HCT116 (cell line): ENCODE measurements at places on chromosomes 1 and 21. TPM values are rescaled to one million over a fixed set of nuclear protein-coding genes. Genes with fewer than 3 reads are reported as not detected.

The FCMR gene
- 0.61 TPM for total RNA-seq

The GSTM1 gene
- total RNA-seq: not detected

- no peak overlapping the region for H3K4me3 ChIP-seq
- no peak overlapping the region for H3K27ac ChIP-seq
- no peak for DNase-seq
- H3K36me3 ChIP-seq: no peaks in the 10 kb centered on the region
- no peaks in the 10 kb centered on the region for H3K27me3 ChIP-seq
These were observed 23.0 kb downstream of the LRRC8B start for GRCh38 chr1:89547563-89548116.

DNA sequence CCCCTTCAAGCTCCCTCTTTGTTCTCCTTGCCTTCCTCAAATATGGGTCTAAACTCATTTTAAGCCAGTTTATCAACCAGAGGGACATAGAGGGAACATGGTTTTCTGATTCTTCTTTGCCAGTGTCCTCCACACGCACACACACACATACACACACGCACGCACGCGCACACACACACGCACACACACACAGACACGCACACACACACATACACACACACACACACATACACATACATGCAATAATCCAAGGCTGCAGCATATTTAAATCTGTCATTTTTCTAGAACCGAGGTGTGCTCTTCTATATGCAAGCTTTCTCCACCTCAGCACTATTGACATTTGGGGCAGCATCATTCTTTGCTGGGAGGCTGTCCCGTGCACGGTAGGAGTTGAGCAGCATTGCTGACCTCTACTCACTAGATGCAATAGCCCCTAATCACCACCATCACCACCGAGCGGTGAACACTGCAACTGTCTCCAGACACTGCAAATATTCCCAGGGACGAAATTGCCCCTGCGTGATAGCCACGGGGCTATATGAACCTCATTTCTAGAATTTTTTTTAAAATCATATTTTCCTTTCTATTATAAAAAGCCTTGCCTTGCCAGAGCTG lies 8.0 kb downstream of the TNFRSF9 start:
- no peak overlapping the region for H3K4me3 ChIP-seq
- peaks cover 5% of the 10 kb centered on the region; the same call in 1 of the 2 replicates for H3K27me3 ChIP-seq
- no peaks in the 10 kb centered on the region for H3K4me1 ChIP-seq
- H3K36me3 ChIP-seq: no peaks in the 10 kb centered on the region
- no peak for DNase-seq
- H3K27ac ChIP-seq: no peak overlapping the region

- no peaks in the 10 kb centered on the region for H3K36me3 ChIP-seq
- peaks cover 41% of the 10 kb centered on the region for H3K27me3 ChIP-seq
- no peak overlapping the region for H3K27ac ChIP-seq
- DNase-seq: no peak
- H3K4me3 ChIP-seq: no peak overlapping the region
These were observed 141.3 kb downstream of the TNR start for GRCh38 chr1:175602026-175602585.

- H3K27me3 ChIP-seq: no peaks in the 10 kb centered on the region
- no peaks in the 10 kb centered on the region for H3K4me1 ChIP-seq
- no peak overlapping the region for H3K27ac ChIP-seq
- H3K36me3 ChIP-seq: 0 out of 2 replicates have a peak, but pooled peaks cover 3% of the 10 kb centered on the region
- no peak overlapping the region for H3K4me3 ChIP-seq
- DNase-seq: no peak
These were observed 48.5 kb upstream of the NRDC start for GRCh38 chr1:51927029-51927428.

DNA sequence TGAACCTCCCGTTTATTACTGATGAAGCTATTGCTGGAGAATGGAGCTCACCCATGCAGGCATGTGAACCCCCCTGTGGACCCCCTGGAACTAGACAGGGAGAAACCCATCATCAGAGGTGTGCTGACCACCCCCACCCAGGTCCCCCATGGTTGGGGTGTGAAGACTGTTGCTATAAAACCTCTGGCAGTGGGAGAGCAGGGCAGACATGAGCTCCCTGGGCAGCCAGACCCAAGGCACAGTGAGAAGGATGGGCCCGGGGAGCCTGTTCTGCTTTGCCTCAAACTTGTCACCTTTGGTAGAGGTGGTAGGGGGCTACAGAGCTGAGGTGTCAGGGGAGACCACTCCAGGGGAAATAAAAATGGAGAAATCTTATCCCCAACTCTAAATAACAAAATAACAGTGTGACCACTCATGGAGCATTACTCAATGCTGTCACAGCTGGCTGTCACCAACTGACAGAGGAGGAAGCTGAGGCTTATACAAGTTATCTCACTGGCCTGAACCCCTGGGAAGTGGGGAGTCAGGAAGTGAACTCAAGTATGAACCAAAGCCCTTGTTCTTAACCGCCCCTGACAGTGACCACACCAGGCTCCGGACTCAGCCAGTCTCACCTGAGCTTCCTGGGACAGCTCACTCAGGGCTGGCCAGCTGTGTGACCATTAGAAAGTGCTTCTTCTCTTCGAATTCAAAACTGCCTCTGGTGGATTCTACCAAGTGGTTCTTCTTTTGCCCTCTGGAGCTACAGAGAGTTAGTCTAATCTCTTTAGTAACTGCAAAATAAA lies 698.8 kb downstream of the MATN1 start:
- no peak overlapping the region for H3K27ac ChIP-seq
- no peak overlapping the region for H3K4me3 ChIP-seq
- DNase-seq: no peak
- H3K36me3 ChIP-seq: no peaks in the 10 kb centered on the region
- H3K4me1 ChIP-seq: no peaks in the 10 kb centered on the region

DNA sequence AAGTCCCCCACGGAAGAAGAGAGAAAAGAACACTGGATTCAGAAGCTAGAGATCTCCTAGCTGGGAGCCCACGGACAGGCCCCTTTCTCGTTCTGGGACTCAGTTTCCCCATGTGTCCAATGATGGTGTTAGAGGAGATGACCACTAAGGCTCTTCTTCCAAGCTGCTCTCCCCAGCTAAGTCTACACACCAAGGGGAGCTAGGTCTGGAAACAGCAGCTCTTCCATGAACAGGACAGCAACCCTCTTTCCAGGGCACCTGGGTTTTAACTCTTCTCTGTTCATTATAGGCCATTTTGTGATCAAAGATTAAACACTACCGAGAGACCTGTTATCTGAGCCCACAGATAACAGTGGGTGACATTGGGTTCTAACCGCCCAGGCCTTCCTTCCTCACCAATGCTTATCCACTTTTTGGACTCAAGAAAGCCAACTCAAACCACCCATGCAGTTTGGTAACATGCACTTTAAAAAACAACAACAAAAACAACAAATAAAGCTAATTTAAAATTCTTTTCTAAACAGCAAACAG lies 85.9 kb downstream of the MRPL37 start:
- no peak for DNase-seq
- H3K27me3 ChIP-seq: no peaks in the 10 kb centered on the region
- no peak overlapping the region for H3K27ac ChIP-seq
- H3K4me1 ChIP-seq: peaks cover 8% of the 10 kb centered on the region
- H3K36me3 ChIP-seq: no peaks in the 10 kb centered on the region
- H3K4me3 ChIP-seq: no peak overlapping the region

- no peaks in the 10 kb centered on the region for H3K36me3 ChIP-seq
- no peaks in the 10 kb centered on the region for H3K27me3 ChIP-seq
- H3K4me3 ChIP-seq: no peak overlapping the region
- no peaks in the 10 kb centered on the region for H3K4me1 ChIP-seq
- no peak overlapping the region for H3K27ac ChIP-seq
These were observed 846.5 kb upstream of the NCAM2 start for GRCh38 chr21:20151741-20152140.

DNA sequence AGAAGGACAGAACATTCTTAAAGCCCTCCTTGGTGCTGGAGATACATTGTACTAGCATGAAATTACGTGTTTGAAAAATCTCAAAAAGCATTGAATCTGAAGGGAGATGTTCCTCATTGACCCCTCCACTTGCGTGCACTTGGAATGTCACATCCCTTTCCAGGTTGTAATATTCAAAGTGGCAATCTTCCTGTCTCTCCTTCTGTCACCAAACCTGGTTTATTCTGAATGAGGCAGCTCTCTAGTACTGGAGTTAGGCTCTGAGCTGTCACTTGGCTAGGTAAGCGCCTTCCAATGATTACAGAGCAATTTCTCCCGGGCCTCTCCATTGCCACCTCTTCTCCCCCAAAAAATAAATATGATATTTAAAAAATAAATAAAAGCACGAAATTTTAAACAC lies 855 bp downstream of the DSCAM start:
- no peaks in the 10 kb centered on the region for H3K27me3 ChIP-seq
- H3K4me1 ChIP-seq: no peaks in the 10 kb centered on the region

GRCh38 chr1:87684713-87685205 lies 356.1 kb downstream of the LMO4 start:
- H3K4me3 ChIP-seq: no peak overlapping the region
- H3K27me3 ChIP-seq: no peaks in the 10 kb centered on the region
- no peaks in the 10 kb centered on the region for H3K36me3 ChIP-seq
- no peak overlapping the region for H3K27ac ChIP-seq
- DNase-seq: no peak
- H3K4me1 ChIP-seq: no peaks in the 10 kb centered on the region

- no peaks in the 10 kb centered on the region for H3K27me3 ChIP-seq
- H3K36me3 ChIP-seq: no peaks in the 10 kb centered on the region
- H3K27ac ChIP-seq: no peak overlapping the region
- H3K4me1 ChIP-seq: no peaks in the 10 kb centered on the region
- H3K4me3 ChIP-seq: no peak overlapping the region
These were observed 3.4 kb downstream of the FAM43B start for GRCh38 chr1:20555758-20556120.

DNA sequence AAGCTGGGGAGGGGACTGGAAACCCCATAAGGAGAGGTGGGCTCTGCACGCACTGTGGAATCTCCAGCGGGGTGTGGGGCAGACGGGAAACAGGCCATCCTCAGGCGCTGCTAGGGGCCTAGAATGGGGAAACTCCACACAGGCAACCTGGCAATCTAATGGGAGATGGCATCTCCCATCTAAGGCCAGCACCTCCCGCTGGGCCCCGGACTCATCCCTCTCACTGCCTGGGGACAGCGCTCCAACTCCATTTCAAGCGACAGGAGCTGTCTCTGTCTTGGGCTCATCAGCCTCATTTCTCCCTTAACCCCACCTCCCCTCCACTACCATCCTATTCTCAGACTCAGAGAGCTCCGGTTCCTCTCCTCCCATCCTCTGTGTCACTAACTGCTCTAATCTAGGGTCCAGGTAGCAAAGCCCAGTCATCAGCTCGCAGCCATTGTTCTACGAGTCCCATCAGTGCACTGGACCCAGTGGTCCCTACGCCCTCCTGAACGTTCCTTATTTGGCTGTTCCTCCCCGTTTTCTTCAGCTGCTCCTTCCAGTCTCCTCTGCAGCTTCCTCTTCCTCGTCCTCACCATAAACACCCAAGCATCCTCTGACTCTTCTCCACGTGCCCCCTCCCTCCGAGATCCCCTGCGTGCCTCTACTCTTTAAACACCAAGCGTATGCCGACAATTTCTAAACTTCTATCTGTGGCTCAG lies 93.4 kb upstream of the CASZ1 start:
- no peak for DNase-seq
- no peak overlapping the region for H3K27ac ChIP-seq
- H3K4me3 ChIP-seq: no peak overlapping the region
